ENCODE measurements at places on chromosomes 13 and 19. TPM values are rescaled to one million over a fixed set of nuclear protein-coding genes. Genes with fewer than 3 reads are reported as not detected.
A peak's percentile ranks its signal among the peaks of the same experiment; 100 is the strongest.

DNA sequence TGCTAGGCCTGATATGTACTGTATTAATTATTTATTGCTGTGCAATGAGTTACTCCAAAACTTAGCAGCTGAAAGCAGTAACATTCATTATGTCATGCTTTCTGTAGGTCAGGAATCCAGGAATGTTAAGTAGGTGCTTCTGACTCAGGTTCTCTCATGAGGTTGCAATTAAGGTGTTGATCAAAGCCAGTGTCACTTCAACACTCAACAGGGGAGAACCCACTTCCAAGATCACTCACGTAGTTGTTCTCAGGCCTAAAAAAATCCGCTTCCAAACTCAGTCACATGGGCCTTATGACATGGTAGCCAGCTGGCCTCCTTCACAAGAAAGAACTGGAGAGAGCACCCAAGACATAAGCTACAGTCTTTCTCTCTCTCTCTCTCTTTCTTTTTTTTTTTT lies 211.1 kb upstream of the NBEA start:
- DNase-seq = no peak

DNA sequence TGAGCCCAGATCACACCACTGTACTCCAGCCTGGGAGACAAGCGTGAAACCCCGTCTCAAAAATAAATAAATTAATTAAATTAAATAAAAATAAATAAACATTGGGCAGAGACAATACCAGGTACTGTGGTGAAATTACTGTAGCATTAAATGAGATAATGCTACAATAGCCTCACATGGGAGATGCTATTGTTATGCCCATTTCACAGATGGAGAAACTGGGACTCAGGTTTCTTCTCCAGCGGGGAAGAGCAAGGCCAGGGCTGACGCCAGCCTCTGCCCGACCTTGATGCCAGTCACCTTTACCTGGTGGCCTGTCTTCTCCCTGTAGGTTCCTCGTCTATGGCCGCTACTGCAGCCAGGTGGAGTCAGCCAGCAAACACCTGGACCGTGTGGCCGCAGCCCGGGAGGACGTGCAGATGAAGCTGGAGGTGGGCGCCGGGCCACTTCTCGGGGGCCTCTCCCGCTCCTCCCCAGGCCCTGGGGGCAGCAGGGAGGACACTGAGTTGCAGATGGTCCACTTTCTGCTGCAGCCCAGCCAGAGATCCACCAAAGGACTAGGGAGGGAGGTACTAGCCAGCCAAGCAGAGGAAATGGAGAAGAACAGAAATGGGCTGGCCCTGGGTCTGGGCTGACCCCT lies 53.9 kb downstream of the VAV1 start:
- DNase-seq = no peak

DNA sequence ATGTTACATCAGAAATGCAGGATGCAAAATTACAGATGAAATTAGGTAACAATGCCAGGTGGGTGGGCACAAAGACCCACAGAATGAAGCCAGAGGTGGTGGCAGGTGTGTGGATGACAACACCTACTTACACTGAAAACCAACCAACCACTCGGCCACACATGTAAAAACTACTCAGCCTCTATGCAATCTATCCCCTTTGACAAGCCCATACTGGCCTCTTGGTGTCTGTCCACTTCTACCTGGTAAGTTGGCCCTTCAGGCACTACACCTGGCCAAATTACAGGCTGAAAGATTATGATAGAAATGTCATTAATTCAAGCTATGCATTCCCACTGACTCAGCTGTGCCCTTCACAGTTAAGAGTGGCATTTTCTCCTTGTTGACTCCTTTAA lies 50.0 kb downstream of the BRD4 start:
- no peak for DNase-seq

GRCh38 chr19:15323496-15324235 lies 8.7 kb downstream of the BRD4 start:
- peak; percentile 44 for DNase-seq

- no peak for DNase-seq
Observed at GRCh38 chr19:1357531-1358109, 26.1 kb upstream of the NDUFS7 start.

- DNase-seq = no peak
Observed at GRCh38 chr13:75963302-75963701, 327.2 kb downstream of the LMO7 start.

- no peak for DNase-seq
Observed at GRCh38 chr19:57088133-57088532, 31.7 kb upstream of the USP29 start.

NXNL1 gene
- 0.44 TPM for total RNA-seq

STARD13 gene
- total RNA-seq = 52.7 TPM

MISP gene
- 0.20 TPM for total RNA-seq

ATP4A gene
- not detected for total RNA-seq

Data from tibial nerve (tissue), 4 donors.